ENCODE measurements at places on chromosomes 2 and 18.
A peak's percentile ranks its signal among the peaks of the same experiment; 100 is the strongest.

DNA sequence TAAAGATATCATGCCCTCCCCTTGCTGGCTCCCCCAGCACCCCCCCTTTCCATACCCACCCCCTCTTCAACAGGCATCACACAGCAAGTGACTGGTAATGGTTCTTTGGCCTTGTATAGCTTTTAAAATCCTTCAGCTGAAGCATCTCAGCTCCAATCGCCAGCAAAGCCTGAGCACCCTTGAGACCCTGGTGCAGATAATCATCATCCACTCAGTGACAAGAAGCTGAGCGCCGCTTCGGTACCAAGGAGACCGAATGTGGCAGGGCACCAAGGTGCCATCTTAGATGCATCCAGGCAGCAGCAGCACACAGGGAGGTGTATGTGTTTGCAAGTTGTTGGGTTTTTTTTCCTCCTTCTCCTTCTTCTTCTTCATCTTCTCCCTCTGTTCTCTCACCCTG is 232.7 kb downstream of the BCL11A start:
- no peak for DNase-seq

DNA sequence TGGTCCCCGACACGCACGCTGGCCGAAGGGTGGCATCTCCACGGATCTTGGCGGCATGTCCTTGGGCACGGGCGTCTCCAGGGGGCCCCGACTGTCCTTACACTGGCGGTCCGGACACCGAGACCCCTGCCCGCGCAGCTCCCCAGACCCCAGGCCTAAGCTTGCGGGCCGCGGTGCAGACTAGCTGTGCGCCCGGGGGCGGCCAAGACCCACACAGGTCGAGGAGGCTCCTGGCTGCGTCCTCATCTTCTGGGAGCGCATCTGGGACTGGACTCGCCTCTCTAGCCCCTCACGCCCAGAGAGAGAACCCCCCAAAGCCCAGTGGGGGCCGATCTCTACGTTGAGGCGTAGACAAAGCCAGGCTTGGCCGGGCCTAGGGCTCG is 475 bp upstream of the TWIST2 start:
- no peak for DNase-seq

- no peak for DNase-seq
Measured at GRCh38 chr2:7116511-7116910, 199.3 kb downstream of the RNF144A start.

DNA sequence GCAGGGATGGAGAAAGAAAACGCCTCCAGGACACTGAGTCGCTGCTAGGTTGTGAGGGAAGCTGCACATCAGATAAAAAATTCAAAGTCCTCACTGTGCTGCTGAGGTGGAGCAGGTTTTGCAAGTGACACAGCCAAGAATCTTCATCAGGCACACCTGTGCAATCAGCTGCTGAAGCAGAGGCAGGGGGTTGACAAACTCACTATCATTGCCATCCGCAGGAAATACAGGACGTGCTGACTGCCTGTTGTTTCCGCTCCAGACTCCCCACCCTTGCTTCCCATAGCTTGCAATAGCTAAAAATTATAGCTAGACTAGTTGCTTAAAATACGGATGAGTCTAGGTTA is 147.8 kb upstream of the FHL2 start:
- DNase-seq = no peak

GRCh38 chr2:96697476-96697875 is 42.4 kb downstream of the LMAN2L start:
- no peak for DNase-seq

- no peak for DNase-seq
Measured at GRCh38 chr2:183291436-183291835, 167.2 kb downstream of the NUP35 start.

GRCh38 chr2:28102455-28102874 is 211.9 kb downstream of the BABAM2 start:
- DNase-seq = no peak

DNA sequence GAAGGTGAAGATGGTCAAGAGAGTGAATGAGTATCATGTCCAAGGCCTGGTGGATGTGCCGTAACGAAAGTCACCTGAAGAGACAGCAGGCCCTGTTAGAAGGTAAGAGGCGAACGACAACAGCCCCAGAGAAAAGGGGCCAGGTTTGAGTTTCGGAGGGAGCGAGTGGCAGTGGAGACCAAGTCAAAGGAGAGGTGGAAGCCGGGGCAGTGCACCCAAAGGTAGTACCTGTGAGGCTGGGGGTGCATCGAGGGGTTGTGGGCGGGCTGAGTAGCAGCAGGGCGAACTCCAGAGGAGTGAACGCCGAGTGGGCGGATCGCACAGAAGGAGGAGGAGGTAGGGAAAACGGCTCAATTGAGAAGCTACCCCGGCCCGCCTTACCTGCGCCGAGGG is 358 bp downstream of the USP37 start:
- no peak for DNase-seq

- DNase-seq = no peak
Measured at GRCh38 chr2:223041527-223042109, 10.4 kb upstream of the KCNE4 start.

- no peak for DNase-seq
Measured at GRCh38 chr2:174846218-174846617, 81.9 kb upstream of the CHRNA1 start.

- DNase-seq = no peak
Measured at GRCh38 chr2:169354244-169354643, 8.1 kb downstream of the LRP2 start.

- no peak for DNase-seq
Measured at GRCh38 chr2:74921236-74921736, 37.2 kb upstream of the POLE4 start.

- DNase-seq = no peak
Measured at GRCh38 chr2:132627536-132627935, 42.5 kb downstream of the LYPD1 start.

GRCh38 chr2:59754011-59754735 is 799.3 kb downstream of the BCL11A start:
- no peak for DNase-seq

- DNase-seq = no peak
Measured at GRCh38 chr2:118123561-118124232, 35.4 kb downstream of the INSIG2 start.

DNA sequence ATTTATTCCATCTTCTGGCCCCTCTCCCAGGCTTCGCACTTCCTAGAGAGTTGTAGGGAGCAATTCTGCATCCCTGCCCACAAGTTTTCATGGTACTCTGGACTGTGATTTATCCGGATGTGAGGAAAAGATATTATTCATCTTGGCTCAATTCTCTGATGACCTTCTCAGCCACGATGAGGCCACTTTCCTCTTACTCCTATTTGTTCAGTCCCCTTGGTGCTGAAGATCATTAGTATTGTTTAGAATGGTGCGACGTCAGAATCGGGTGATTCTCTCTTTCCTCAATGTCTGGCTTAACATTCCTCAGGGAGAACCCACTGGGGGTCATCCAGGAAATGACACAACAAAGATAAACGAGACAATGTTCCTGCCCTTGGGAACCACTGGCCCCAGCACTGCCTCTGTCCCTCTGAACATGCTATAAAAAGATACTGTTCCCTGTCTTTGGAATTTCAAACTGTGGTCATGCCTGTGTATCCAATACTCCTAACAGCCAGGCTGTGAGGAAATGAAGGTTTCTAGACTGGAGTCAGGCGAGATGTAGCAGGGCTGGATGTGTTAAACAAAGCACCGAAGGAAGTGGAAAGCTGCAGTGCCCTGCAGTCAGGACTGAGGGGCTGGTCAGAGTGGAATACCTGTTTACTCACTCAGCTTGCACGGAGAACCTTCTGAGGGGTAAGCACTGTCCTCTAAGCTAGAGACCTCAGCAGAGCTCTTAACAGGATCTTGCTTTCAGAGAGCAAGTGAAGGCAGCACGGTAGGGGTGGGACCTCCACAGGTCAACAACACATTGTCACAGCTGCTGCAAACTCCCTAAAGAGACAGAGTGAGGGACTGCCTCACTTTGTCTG is 12.9 kb upstream of the GLI2 start:
- no peak for DNase-seq

DNA sequence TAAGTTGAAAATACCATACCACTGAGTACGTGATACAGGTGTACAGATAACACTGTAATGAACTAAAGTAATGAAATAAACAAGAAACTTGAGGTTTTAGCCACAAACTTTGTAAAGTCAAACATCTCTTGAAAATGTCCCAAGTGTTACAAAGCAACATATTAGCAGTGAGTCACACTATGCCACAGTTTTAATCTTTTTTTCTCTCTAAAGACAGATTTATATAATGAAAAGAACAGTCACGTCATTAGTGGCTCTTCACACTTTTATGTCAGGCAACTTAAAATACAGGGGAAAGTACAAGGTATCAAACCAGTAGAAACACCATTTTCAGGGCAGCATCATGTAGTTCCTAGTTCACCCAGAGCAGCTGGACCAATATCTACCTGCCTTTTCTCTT is 42.1 kb downstream of the RAPH1 start:
- DNase-seq = no peak

- DNase-seq = no peak
Measured at GRCh38 chr2:100239486-100240210, 82.7 kb downstream of the LONRF2 start.

DNA sequence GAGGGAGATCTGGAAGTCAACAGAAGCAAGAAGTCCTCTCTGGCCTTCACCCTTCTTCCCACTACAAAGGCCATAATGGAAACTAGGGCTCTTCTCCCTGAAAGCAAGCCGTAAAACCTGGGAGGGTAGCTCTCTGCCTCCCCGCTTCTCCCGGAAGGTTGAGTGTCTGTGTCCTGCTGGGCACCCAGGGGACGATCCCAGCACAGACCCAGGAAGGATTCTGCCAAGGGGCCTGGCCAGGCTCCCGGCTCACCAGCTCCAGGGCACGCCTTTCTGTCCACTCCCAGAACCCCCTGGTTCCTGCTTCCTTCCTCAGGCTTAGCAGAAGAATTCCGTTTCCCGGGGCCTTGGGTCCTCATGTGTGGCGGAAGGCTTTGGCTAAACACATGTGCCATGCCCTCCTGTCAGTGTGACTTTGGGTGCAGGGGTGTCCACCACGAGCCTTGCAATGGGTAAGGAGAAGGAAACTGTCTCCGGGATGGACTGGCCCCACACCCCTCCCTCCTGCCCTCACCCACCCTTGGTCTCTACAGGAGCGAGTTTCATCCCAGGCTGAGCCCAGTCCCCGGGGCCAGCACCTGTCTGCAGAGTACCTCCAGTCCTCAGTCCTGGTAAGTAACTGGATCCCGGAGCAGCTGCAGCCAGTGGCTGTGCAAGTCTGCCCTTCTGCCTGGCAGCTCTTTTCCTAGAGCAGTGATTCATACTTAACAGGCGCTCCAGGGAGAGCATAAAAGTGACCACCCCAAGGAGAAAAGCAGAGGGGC is 135.8 kb downstream of the TPO start:
- DNase-seq = no peak

GRCh38 chr2:213806125-213806726 is 522.0 kb downstream of the SPAG16 start:
- DNase-seq = no peak

DNA sequence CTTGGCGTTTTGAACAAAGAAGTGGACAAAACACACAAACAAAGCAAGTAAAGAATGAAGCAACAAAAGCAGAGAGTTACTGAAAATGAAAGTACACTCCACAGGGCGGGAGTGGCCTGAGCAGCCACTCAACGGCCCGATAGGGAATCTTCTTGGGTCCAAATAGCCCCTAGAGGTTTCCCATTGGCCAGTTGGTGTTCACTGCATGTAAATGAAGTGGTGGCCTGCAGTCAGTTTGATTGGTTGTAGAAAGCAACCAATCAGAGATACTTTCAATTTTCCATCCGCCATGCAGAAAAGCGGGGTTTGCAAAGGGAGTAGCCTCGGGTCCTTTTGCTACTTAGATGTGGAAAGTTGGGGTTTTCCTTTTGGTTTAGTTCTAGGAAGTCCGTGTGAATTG is 31.6 kb downstream of the CYBRD1 start:
- no peak for DNase-seq

DNA sequence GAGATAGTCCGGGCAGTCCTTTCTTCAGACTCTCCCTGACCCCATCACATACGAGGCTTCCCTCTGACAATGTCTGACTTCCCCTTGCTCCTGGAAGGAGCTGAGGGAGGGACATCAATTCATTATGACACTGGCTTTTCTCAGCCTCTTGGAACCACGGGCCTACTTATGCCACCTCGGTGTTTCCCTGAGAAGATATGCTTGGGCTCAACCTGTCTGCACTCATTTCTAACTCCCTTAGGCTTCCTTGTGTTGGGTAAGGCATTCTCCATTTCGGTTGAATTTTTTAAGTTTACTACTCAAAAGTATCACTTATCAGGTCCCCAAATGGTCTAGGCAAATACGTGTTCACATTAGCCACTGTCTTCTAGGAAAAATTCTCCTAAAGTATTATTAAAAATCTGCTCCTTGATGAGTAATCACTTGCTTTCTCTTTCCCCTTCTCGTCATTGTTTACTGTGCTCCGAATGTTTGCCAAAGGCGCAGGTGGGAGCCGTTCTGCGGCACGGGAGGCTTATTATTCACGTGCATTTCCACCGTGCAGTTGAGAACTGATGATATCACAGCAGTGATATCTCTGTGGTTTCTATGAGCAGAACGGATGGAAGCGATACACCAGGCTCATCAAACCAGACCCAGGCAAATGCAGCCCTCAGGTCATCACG is 33.1 kb downstream of the ARL4C start:
- DNase-seq = peak; percentile 63

GRCh38 chr2:174078275-174078674 is 113.1 kb upstream of the SP3 start:
- no peak for DNase-seq

DNA sequence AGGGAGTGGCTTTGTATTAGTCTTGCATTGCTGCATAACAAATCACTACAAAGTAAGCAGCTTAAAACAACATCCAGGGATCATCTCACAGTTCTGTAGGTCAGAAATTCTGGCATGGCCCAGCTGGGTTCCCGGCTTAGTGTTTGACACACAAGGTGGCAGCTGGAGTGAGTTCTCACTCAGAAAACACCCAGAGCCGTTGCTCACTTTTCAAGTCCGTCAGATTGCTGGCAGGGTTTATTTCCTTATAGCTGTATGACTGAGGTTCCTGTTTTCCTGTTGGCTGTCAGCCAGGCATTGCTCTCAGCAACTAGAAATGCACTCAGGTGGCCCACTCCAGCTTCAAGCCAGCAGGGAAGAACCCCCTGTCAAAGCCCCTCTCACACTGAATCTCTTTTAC is 324.1 kb downstream of the CCDC178 start:
- DNase-seq = no peak

DNA sequence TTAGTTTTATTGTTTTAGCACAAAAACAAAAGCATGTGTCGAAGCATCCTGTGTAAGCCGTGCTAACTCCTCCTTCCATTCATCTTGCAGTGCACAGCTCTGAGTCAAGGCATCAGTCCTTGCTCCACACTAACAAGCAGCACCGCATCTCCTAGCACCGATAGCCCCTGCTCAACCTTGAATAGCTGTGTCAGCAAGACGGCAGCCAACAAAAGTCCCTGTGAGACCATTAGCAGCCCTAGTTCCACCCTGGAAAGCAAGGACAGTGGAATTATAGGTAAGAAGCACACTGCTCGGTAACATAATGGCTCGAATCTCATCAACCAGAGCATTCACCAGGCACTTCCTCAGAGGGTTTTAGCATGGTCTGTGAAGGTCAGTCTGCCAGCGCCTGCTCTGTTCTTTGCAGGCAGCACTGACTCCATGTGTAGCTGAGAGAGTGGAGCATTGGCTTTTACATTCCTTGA is 136.2 kb downstream of the WDSUB1 start:
- no peak for DNase-seq
